ENCODE measurements at places on chromosomes 3 and 15.

DNA sequence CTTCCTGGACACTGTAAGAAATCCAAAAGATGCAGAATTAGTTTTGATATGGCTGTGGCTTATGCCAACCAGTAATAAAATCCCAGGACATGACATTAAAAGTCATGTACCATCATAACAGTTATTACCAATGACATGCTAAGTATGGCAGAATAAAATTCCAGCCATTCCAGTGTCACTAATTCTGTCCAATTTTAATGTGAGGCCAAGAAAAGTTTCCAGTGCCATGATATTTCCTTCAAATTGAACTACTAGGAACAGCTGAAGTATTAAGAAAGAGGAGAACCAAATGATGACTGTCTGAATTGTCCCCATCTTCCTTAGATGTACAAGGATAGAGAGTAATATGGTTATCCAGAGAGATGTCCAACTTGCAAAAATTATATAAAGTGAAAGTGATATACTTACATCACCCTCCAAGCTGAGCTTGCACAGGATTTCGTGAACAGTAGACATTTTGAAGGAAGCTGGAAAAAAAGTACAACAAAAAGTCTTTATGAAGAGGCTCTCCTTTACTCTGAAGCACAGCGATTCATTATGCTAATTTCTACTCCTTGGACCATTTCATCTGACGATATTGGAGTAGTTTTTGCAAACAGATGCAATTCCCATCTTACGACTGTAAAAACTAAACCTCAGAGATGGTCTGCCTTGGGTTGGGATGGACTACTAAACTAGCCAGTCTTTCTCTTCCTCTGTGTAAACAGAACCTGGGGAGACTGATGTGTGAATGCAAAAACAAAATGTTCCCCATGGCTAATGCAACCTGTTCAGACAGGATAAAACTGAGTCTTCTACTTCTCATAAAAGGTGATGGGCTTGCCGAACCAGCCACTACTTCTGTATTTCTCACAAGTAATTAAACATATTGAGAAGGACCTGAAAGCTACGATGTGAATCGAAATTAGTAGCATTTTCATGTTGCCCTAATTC lies 11.9 kb downstream of the ANXA2 start:
- no peak for DNase-seq

DNA sequence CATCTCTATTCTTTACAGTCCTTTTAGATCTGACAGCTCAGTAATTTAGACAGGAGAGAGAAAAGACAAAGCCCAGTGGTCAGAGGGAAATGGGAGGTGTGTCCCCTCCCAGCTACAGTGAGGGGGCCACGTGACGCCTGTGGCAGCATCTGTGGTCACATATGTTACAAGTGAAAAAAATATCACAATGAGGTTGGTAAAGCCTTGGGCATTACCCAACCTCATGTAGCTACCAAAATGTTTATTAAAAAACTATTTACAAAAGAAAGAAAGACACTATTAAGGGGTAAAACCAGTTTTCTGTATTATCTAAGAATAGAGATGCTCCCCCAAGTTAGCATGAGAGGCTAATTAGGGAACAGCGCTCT lies 42.9 kb upstream of the PLCL2 start:
- DNase-seq: peak; percentile 24

GRCh38 chr15:35209838-35210237 lies 124.7 kb upstream of the NANOGP8 start:
- no peak for DNase-seq

DNA sequence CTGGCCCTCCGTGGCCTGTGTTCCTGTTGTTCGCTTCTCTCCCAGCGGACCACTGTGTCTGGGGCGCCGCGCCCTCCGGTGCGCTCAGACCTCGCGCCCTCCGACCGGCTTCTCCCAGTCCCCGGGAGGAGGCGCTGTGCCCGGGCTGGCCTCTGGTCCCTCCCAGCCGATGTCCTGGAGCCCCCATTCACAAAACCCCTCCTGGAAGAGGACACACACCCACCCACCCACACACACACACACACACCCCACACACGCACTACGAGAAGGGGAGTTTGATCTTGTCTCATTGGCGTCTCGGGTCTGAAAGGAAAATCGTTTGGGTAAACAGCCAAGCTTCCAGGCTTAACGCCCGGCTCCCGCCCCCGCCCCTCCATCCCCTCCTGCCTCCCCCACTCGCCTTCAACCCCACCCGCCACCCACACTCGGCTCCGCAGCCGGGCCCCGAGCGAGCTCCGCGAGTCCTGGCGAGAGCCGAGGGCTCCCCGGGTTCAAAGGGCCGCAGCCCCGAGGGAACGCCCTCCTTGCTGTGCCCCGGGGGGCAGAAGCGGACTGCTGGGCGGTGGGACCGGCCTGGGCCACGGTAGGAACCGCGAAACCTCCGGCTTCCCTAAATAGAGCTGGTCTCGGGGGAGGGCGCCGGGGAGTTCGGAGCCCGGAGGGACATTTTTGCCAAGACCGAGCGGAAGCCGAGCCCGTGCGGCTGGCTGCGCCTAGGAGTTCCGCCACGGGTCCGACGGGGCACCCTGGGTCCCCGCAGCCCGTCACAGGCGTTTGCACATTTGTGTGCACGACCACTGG lies 23.6 kb downstream of the NR2F2 start:
- DNase-seq: no peak

DNA sequence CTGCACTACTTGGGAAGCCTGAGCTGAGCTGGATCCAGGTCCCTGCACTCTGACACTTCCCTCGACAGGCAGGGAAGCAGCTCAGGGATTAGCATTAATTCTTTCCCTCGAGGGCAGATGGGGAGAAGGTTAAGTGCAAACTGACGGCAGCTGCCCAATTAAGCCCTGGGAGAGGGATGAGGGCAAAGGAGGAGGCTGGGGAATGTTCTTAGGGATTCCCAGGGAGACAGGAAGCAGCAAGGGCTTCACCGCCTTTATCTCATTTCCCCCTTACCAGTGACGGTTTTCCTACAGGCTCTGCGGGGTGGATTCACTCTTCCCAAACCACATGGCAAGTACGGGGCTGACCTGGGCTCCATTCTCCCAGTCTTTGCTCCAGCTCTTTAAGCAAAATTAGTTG lies 519.0 kb upstream of the PROK2 start:
- DNase-seq: no peak

- no peak for DNase-seq
Measured at GRCh38 chr3:132925256-132925930, 112.8 kb upstream of the TMEM108 start.

DNA sequence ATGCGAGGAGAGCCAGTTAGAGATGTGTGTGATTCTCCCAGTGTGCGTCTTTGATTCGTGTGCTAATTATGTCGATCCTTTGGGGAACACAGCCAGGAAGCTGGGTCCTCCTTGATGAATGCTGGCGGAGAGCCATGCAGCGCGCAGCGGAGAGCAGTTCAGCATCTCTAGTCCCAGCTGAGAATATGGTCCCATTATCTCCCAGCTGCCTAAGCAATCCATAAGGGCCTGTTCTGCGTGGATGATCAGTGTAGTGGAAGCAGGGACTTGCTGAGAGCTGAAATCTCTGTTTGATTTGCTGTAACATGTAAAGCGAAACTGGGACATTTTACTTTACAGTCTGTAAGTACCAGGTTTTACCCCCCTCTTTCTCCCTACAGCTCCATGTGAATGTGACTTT lies 412.7 kb downstream of the CNTN4 start:
- no peak for DNase-seq

DNA sequence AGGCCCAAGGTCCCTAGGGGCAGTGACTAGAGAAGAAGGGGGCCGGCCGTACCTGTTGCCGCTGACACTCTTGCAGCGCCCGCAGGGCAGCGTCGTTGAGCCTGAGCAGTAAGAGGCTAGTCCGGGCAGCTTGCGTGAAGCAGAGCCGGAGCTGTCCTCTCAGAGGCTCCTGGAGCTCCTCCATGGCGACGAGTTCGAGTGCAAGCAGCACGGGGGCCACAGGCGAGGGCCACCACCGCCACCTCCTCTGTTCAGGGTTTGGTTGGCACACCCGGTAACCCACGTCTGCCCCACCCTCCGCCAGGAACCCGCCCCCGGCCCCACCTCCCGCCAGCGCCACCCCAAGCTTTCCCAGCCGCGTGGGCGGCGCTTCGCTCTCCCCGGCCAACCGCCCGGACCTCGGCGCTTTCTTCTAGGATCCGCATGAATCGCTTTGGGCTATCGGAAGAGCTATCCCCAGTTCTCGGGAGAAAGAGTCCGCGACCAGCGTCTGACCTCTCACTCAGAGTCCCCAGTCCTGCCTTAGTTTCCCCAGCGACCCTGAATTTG lies at the start of gene ELL3:
TSS of gene ELL3 (minus strand) at position 249 of the 549 bp plus-strand sequence. CDS start at position 184, 65 bp downstream.
- peak; percentile 71 for DNase-seq

DNA sequence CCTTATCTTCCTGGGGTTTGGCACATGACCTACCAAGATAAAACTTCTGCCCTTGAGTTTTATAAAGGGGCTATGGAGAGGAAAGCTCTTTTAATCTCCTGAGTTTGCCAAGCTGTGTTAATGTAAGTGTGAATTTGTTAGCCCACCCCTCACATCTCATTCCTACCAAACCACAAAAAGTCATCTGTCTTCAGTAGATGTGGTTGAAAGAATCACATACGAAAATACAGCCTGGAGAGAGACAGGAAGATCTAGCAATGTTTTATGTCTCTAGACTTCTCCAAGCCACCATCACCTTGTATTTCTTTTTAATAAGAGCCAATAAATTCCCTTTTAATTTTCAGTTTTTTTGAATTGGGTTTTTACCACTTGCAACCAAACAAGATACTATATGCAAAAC lies 68.9 kb upstream of the ZNF280D start:
- DNase-seq: no peak

DNA sequence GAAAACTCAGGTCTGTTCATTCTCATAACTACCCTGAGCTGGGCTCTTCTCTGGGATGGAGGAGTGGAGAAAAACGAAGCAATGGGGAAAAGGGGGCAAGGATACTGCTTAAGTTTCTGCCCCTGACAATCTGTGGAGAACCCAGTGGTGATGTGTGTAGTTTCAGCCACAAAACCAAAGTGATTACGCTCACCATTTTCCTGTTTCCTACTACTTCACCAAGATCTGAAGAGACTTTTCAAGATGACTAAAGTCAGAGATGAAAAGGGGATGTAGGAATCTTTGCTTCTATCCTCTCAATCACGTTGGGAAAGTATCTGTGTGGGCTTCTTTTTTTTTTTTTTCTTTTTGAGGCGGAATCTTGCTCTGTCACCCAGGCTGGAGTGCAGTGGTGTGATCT lies 8.3 kb upstream of the UBE2E1 start:
- no peak for DNase-seq

- no peak for DNase-seq
Measured at GRCh38 chr15:59819092-59819491, 130.0 kb upstream of the BNIP2 start.

DNA sequence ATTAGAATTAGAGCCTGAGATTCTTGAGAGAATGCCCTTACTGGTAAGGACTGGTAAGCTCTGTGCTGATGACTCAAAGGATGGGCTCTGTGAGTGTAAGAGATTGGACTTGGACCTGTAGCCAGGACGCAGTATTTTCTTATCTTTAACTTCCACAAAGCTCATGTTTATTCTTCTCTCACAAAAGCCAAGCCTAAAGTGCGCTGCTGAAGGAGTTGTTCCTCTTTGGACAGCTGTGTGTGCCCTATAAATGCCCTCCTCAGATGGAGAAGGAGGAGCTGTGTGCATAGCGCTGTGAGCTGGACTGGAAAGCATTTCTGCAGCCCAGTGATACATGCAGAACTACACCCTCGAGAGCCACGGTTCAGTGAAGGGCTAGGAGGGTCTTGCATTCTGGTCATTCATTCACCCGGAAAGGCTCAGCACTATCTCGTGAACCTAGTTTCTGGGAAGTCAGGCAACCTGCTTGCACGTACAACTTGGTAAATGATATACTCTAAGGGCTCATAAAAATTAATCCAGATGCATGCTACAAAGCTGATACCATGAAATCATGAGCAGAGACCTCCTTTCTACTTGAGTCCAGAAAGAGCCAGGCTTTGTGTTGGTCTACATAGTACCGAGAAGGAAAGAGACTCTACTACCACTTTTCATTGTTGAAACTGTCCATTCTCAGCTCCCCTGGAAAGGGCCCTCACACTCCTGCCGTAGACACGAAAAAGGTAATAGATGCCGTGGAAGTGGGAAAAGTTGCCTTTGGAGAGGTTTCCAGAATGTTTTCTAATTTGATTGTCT lies 103.0 kb upstream of the TBL1XR1 start:
- DNase-seq: no peak

- DNase-seq: no peak
Measured at GRCh38 chr15:70062321-70062956, 35.3 kb downstream of the TLE3 start.

DNA sequence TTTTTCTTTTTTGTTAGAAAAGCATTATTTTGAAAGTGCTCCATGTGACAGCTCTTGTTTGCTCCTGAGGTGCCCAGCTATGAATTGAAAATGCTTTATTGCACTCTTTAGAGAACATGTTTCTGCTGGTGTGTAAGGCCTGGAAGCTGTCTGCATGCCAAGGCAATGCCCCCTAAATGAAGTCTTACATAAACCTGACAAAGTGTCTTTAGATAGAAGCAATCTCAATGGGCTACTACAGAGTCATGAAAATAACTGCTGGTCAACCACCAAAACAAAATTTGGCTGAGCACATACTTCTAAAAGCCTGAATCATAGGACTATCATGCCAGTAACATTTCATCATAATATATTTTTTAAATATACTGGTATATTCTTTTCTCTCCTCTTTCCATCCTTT lies 178.7 kb downstream of the THRB start:
- no peak for DNase-seq

GRCh38 chr3:55668359-55668758 lies 181.3 kb upstream of the WNT5A start:
- DNase-seq: no peak

DNA sequence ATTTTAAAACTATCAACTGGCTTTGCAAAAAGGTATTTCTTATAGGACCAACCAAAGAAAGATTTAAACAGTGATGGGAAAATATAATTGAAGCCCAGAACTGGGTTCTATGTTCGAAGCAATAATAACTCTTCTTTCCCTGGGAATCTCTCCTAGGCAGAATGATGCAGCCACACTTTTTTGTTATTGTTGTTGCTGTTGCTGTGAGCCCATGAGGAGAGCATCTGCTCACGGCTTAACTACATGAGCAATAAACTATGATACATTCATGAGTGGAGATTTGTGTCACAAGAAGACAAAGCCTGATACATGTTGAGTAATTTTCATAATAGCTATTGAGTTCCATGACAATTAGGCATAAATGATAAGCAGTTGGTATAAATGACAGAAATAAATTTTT lies 80.5 kb downstream of the CRTC3 start:
- no peak for DNase-seq

DNA sequence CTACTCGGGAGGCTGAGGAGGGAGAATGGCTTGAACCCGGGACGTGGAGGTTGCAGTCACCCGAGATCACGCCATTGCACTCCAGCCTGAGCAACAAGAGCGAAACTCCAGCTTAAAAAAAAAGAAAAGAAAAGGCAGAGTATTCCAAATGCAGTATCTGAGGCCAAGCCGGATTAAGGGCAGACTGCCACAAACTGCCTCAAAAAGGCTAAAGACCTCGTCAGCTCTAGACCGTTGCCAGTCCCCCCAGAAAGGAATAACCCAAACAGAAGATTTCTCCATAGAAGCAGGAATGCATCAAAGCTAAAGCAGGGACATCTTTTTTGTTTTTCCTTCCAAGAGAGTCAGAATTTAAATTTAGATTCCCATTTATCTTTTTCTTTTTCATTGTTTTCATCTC lies 72.9 kb downstream of the TM4SF4 start:
- no peak for DNase-seq
